ENCODE measurements at places on chromosomes 13 and 19. TPM values are rescaled to one million over a fixed set of nuclear protein-coding genes. Genes with fewer than 3 reads are reported as not detected.

PDX1 gene
- total RNA-seq = not detected

- no peaks in the 10 kb centered on the region for H3K4me1 ChIP-seq
- no peak overlapping the region for H3K4me3 ChIP-seq
- no peak for DNase-seq
- no peak overlapping the region for H3K27ac ChIP-seq
- H3K36me3 ChIP-seq = peaks cover 27% of the 10 kb centered on the region
These were observed 26.7 kb downstream of the FAAP24 start for GRCh38 chr19:32998722-32999121.

BST2 gene
- 2.7 TPM for total RNA-seq

LGI4 gene
- 1.3 TPM for total RNA-seq

DNA sequence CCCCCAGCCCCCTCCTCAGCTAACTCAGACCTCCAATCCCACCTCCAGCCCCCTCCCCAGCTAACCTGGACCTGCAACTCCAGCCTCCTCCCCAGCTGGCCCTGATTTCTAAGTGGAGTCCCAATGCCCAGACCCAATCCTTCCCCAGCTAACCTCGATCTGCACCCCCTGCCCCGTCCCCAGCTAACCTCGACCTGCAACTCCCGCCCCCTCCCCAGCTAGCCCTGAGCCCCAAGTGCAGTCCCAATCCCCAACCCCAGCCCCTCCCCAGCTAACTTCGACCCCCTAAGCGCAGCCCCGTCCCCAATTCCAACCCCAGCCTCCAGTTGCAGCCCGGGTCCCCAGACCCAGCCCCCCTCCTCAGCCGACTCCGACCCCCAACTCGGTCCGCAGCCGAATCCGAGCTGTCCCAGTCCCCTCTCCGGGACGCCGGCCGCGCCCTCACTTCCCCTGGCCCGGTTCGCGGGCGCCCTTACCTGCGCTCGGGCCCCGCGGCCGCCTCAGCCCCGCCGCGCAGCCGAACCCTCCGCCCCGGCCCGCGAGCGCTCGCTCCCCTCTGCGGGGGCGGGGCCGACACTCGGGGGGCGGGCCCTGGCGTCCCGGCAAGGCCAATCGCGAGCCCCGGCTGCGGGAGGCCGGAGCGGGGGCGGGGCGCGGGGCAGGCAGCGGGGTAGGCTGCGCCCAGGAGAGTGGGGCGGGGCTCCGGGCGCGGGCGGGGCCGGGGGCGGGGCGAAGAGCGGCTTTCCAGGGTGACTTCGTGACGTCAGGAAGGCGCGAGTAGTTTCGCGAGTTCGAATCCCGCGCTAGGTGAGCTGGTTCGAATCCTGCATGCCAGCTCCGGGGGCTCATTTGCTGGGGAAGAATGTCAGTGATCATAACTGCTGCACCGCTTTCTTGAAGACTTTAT, at the start of gene GNG7:
Gene GNG7, minus strand, starts transcription at position 525 of the 907 bp plus-strand sequence. CDS start 182,006 bp downstream, outside the sequence.
- no peaks in the 10 kb centered on the region for H3K4me1 ChIP-seq
- H3K27ac ChIP-seq = no peak within 1 kb of the TSS
- no peaks in the 10 kb centered on the region for H3K36me3 ChIP-seq
- no peak within 1 kb of the TSS for H3K4me3 ChIP-seq
- 0 out of 2 replicates have a peak, but pooled peaks cover 4% of the 10 kb centered on the region for H3K27me3 ChIP-seq

LPAR2 gene
- total RNA-seq = 27.4 TPM

GJA3 gene
- not detected for total RNA-seq

DNA sequence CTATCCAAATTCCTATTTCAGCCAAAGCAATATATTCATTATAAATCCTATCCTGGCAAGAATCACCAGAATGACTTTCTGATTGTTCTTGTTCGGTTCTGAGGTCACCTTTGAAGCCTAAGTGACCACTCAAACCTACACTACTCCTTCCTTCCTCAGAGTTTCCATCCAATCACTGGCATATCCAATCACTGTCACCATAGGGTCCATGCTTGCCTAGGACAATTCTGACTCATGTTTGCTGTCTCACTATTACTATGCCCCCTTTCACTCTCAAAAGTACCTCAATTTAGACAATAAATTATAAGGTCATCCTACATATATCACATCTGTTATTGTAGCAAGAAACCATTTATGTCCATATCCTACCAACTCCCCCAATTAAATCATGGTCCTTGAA, 58.9 kb downstream of the UBL3 start:
- no peak overlapping the region for H3K4me3 ChIP-seq
- H3K27ac ChIP-seq = no peak overlapping the region
- H3K27me3 ChIP-seq = no peaks in the 10 kb centered on the region
- no peaks in the 10 kb centered on the region for H3K36me3 ChIP-seq

DNA sequence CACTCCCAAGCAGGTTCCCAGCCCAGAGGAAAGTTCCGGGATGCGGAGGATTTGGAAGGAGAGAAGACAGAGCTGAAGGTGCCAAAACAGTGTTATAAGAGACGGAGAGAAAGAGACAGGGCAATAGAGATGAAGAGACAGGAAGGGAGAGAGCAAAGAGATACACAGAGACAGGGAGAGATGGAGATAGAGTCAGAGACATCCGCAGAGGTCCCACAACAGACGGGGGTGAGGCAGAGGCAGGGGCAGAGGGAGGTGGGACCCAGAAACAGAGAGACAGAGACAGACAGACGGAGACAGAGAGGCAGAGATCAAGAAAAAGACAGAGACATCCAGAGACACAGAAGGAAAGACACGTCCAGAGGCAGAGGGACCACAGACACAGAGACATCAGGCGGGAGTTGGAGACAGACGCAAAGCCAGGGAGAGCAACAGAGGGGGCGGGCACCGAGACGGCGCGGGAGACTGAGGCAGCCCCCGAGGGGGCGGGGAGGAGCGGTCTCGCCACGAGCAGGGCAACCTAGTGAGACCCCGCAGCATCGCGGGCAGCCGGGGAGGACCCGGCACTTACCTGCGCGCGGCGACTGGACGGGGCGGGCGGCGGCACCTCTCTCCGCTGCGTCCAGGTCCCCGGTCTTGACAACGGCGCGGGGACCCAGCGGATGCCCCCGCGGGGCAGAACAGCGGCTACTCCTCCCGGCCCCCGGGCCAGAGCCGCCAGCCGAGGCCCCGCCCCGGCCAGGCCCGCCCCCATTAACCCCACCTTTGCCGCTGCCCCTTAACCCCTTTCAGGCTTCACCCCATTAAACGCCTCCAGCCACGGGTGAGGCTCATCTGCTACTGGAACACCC, at the start of gene GPR4:
Gene GPR4, minus strand, starts transcription at position 689 of the 851 bp plus-strand sequence. CDS start 10,346 bp downstream, outside the sequence.
- no peak for DNase-seq
- H3K4me3 ChIP-seq = no peak within 1 kb of the TSS
- H3K27me3 ChIP-seq = peaks cover 53% of the 10 kb centered on the region
- H3K27ac ChIP-seq = no peak within 1 kb of the TSS
- no peaks in the 10 kb centered on the region for H3K36me3 ChIP-seq

DNA sequence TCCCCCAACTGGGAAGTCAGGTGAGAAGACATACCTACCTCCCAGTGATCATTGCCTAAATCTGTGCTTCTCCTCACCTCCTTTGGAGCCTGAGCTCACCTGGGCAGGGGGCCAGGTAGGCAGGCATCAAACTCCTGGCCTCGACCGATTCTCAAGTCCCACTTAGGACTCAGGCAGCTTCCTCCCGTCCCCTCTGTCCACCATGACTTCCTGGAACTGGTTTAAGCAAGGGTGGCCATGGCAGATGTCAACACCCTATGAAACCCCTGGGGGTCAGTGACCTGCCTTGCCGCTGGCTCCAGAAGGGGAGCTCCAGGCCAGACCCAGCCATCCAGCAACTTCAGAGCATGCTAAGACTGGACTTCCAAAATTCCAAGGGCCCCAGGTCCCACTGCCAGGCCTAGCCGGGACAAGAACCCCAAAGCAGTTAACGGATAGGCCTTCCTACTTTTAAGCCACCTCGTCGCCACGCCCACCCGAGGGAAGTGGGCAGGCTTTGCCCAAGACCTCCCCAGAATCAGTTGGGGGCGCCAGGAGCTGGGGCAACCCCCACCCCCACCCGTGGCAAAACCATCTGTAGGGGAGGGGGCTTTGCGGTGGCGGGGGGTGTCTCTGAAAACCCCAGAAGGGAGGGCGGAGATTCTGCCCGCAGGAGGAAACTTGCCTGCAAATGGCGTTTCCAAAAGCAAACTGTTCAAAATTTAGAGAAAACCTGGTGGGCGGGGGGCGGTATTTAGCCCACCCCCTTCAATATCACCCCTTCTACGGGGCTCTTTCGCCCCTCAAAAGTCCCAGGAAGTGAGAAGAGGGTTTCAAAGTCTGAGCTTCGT, 657 bp downstream of the PLIN3 start:
- peaks cover 26% of the 10 kb centered on the region for H3K4me1 ChIP-seq
- H3K27ac ChIP-seq = no peak overlapping the region
- H3K27me3 ChIP-seq = no peaks in the 10 kb centered on the region
- H3K4me3 ChIP-seq = peak overlapping the region; percentile 89
- no peaks in the 10 kb centered on the region for H3K36me3 ChIP-seq

HSPB6 gene
- 2.7 TPM for total RNA-seq

DNA sequence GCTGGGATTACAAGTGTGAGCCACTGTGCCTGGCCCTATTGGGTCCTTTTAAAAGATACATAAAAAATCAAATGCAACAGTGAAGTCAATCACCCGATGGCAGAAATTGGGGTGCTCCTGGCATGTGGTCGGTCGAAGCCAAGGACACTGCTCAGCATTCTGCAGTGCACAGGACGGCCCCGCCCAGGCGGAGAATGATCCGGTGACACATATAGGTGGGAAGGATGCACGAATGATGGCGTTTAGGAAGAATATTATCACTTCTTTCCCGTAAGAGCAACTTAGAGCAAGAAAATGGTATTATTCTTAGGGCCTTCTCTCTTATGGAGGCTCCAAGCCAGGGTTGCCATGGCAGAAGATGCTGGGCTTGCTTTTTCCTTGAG, 3.2 kb upstream of the GP6 start:
- no peaks in the 10 kb centered on the region for H3K36me3 ChIP-seq
- no peak overlapping the region for H3K27ac ChIP-seq
- DNase-seq = no peak
- no peaks in the 10 kb centered on the region for H3K4me1 ChIP-seq
- no peak overlapping the region for H3K4me3 ChIP-seq

All from PC-9 (cell line).